Activated T-helper 1 cell treated with anti-CD3 and anti-CD28 coated beads, Interleukin-2, amount 50 U/mL, for 16 hours (primary cell): ENCODE measurements at places on chromosomes 7 and 10.

DNA sequence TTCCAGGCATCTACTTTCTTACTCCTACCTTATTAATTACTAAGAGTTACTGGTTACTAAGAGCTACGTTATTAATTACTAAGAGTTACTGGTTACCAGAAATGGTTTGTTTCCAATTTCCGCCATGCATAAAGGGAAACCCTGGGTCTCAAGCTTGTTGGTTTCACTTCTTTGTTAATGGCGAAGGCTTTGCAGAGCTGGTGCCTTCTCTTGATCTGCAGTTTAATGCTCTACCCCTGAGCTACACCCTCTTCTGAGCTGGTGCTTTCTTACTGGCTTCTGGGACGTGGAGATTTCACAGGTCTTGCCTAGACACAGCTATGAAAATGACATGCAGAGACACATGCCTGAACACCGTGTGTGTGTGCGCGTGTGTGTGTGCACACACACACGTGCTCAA, 560 bp downstream of the CPA4 start:
- no peak for DNase-seq

DNA sequence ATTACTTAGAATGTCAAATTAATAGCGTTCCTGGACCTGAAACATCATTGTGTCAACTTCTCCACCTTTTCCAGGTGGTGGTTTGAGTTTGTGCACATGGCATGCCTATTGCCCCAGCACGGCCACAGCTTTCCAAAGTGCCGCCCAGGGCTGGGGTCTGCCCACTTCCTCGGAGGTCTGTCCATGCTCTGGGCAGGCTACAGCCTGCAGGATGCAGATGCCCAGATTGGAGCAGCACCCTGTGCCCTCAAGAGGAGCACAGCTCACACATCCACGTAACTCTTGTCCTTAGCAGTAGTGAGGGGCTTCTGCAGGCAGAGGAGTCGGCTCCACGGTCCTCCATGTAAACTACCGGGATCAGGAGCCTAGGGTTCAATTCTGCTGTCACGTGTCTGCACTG, 238.6 kb downstream of the EBF3 start:
- DNase-seq, result no peak

GRCh38 chr7:79471699-79472098, 18.2 kb upstream of the MAGI2 start:
- no peak for DNase-seq

GRCh38 chr10:131859341-131860020, 41.3 kb upstream of the PPP2R2D start:
- DNase-seq, result no peak
